Activated CD4-positive, alpha-beta T cell treated with anti-CD3 and anti-CD28 coated beads, Interleukin-2, amount 50 U/mL, for 4 hours (primary cell): ENCODE measurements at places on chromosomes 6 and 20.

DNA sequence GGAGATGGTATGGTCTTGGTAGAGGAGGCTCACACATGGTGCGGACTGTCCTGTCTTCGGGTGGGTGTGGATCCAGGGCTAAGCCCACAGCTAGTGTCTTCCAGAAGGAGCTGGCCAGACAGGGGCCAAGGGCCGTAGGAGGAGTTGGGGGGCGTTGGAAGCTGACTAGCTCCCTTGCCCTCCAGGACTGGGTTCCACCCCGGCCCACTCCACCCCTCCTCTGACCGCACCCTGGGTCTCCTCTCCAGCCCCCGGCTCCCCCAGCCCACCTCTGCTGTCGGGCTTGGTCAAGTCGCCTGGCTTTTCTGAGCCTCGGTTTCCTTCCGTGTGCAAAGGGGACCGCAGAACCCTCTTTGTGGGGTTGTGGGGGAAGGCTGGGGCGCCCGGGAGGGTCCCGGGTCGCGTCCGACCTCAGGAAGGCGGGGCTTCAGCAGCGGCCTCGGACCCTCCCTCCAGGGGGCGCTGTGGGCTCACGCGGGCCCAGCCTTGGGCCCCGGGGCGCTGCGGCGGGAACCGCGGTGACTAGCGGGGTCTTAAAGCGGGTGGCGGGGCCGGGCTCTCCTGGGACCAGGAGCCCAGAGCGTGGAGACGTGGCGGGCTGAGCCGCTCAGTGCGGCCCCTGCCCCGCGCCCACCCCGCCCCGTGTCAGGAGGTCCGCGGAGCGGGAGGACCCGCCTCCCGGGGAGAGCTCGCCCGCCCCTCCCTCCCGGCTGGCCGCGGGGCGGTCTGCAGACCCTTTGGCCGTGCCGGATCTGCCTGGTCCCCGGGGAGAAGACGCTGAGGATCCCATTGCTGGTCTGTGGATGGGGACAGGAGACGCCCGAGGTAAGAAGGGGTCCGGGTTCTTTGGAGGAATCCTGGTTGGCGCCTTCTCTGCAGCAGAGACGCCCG is 5.4 kb downstream of the NPBWR2 start:
- DNase-seq = peak; percentile 50

DNA sequence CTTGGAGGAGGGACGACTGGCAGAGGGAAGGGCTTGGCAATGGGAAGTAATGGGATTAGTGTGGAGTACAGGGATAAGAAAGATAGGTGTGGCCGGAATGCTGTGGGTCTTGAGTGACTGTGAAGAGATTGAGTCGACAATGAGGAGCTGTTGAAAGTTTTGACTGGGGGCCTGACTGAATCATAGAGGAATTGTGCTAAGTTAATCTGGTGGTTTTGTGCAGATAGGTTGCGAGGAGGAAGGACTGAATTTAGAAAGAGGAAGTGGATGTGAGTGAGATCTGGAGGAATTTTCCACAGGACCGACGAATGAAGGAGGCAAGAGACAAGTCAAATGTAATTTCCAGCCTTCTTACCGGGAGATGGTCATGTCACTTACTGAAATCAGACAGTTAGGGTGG is 143.9 kb upstream of the RALGAPA2 start:
- DNase-seq = no peak

DNA sequence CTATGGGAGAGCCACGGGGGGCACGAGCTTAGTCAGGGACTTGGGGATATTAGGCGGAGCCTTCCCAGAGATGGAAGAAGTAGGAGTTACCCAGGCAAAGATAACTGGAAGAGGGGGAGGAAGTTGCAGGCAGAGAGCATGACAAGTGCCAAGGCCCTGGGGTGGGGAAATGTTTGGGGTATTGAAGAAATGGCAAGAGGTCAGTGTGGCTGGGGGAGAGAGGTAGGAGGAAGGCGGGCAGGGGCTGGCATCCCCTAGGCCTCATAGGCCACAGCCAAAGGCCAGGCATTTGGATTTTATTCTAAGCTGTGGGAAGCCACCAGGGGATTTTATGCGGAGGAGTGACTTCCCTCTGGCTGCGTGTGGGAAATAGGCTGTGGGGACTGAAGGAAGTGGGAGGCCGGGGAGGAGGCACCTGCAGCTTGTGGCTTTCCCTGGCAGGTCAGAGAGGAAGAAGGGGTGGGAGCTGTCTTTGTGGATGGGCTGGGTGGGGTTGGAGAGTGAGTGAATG is 22.7 kb downstream of the SNAI1 start:
- DNase-seq = no peak

- no peak for DNase-seq
These were observed 541.8 kb upstream of the NRSN1 start for GRCh38 chr6:23584134-23584763.

DNA sequence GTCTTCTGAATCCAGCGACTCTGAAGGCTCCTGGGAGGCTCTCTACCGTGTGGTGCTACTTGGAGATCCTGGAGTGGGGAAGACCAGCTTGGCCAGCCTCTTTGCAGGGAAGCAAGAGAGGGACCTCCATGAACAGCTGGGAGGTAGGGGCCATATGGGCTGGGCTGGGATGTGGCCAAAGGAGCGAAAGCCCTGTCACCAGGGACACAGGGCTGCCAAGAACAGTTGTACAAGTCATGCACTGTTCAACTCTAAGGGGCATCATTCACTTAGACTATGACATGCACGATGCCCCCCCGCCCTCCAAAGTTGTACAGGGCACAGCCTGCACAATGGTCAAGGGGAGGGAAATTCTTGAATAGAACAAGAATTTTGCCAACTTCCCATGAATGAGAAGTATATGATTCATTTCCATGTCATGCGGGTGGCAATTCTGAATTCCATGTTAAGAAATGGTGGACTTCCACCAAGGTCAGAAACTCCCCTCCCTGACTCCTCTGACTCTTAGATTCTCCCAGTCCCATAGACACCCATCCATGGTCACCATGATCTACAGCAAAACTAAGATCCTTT is 1.6 kb downstream of the REM1 start:
- no peak for DNase-seq

- no peak for DNase-seq
These were observed 25.2 kb downstream of the SNX14 start for GRCh38 chr6:85568411-85568810.

GRCh38 chr20:49291200-49291599 is 13.3 kb upstream of the ZNFX1 start:
- DNase-seq = no peak

DNA sequence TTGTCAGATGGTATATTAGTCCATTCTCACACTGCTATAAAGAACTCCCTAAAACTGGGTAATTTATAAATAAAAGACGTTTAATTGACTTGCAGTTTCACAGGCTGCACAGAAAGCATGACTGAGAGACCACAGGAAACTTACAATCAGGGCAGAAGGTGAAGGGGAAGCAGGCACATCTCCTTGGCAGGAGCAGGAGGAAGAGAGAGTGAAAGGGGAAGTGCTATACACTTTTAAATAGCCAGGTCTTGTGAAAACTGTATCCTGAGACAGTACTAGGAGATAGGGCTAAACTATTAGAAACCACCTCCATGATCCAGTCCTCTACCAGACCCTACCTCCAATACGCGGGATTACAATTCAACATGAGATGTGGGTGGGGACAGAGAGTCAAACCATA is 193.9 kb upstream of the KCNG1 start:
- DNase-seq = no peak

- DNase-seq = no peak
These were observed 19.1 kb downstream of the TLDC2 start for GRCh38 chr20:36895036-36895435.

GRCh38 chr6:108798670-108799353 is 49.4 kb upstream of the ARMC2 start:
- peak; percentile 17 for DNase-seq

DNA sequence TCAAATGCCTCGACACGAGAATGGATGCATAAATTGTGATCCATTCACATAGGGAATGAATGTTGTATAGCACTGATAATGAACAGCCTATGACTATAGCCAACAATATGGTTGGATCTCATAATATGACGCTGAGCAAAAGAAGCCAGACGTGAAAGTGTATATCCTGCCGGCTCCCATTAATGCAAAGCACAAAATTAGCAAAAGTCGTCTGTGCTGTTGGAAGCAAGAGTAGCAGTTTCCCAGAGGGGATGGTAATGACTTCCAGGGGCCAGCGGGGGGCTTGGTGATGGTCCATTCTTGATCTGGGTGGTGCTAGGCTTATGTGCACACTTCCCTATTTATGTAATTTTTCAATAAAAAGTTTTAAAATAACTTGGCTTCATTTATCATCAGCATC is 1.0 kb upstream of the TAGAP start:
- DNase-seq = no peak

DNA sequence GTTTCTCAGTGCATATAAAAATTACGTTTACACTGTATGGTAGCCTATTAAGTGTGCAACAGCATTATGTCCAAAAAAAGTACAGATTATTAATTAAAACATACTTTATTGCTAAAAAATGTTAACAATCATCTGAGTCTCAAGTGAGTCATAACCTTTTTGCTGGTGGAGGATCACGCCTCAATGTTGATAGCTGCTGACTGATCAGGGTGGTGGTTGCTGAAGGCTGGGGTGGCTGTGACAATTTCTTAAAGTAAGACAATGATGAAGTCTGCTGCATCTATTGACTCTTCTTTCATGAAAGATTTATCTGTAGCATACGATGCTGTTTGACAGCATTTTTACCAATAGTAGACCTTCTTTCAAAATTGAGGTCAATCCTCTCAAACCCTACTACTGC is 155.1 kb downstream of the BTBD9 start:
- no peak for DNase-seq

DNA sequence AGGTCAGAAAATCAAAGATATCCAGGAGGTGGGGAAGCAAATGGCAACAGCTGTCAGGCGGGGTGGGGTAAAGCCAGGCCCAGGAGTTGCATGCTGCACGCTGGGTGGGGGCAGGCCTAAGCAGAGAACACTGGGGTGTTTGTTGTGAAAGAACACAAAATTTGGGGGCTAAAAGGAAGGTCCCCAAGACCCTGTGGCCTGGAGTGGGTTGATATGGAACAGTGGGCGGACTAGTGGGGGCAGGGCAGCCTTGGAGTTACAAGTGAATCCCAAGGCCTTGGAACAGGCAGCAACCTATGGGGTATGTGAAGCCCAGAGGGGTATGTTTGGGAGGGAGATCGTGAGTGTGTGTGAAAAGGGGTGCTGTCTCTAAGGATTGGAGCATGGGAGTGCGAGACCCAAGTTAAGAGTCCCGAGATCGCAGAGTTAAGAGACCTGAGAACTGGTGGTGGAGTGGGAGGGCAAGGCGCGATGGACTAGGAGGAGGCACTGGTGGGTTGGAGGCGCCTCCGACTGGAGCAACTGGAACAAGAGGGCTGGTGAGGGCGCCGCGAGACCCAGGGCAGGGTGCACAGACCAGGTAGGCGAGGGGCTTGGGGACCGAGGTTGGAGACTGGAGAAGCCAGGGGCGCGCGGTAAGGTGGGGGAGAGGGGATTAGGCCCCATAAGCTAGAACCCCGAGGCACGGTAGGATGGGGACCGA is 658 bp downstream of the CUL7 start:
- DNase-seq = peak; percentile 10

GRCh38 chr6:16419636-16420336 is 181.4 kb downstream of the GMPR start:
- no peak for DNase-seq

GRCh38 chr20:49936153-49937026 is at the start of gene RNF114:
TSS of gene RNF114 (plus strand) at chr20:49936397. CDS start at chr20:49936413, 16 bp downstream.
- peak; percentile 89 for DNase-seq

- DNase-seq = no peak
These were observed at the start of gene PLCB4 for GRCh38 chr20:9068841-9069663. TSS of gene PLCB4 (plus strand) at chr20:9069087. CDS start at chr20:9307815, 238,728 bp downstream.

GRCh38 chr20:4633780-4634179 is 87.9 kb upstream of the PRND start:
- no peak for DNase-seq

GRCh38 chr6:23145781-23146180 is 576.4 kb downstream of the HDGFL1 start:
- no peak for DNase-seq

DNA sequence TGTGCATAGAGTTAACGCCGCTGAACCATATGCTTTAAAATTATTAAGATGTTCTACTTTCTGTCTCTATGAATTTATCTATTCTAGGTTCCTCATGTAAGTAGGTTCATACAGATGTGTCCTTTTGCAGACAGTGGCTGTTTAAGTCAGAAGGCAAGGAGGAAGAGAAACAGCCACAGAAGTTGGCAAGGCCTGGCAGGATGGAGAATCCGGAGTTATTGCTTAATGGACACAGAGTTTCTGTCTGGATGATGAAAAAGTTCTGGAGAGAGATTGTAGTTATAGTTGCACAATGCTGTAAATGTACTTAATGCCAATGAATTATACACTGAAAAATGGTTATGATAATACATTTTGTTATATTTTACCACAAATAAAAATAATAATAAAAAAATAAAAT is 283.6 kb upstream of the CNR1 start:
- DNase-seq = no peak
